Umbilical cord (tissue), 2 donors: ENCODE measurements at places on chromosomes 12 and 14. TPM values are rescaled to one million over a fixed set of nuclear protein-coding genes. Genes with fewer than 3 reads are reported as not detected.

DNA sequence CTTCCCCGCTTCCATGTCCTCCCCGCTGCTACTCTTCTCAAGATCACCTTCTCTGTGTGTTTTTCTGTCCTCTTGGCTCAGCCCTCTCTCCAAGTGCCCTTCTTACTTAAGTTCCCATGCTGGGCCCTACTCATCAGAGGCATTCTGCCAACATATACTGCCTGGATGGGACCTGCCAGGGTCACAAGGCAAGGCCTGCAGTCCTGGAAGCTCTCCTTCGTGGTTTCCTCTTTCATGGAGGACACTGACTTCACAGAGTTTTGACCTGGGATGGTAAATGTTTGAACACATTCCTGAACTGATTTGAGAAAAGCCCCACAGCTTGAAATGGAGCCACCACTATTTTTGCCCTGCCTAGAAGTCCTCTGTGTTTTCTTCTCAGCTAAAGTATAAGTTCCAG, 140.9 kb downstream of the TMEM30B start:
- no peak for DNase-seq

C12orf75 gene
- total RNA-seq = 94.9 TPM

INSM2 gene
- 1.7 TPM for total RNA-seq

HNF1A gene
- 2.2 TPM for total RNA-seq

GRCh38 chr12:49019443-49020324, 1.1 kb upstream of the PRKAG1 start:
- DNase-seq = no peak

EAPP gene
- total RNA-seq = 27.0 TPM

CLEC4C gene
- total RNA-seq = not detected

- DNase-seq = no peak
These were observed 705.0 kb upstream of the SEL1L start for GRCh38 chr14:82238649-82239048.

- DNase-seq = no peak
These were observed 1.9 kb downstream of the SPTB start for GRCh38 chr14:64877846-64878245.

DNA sequence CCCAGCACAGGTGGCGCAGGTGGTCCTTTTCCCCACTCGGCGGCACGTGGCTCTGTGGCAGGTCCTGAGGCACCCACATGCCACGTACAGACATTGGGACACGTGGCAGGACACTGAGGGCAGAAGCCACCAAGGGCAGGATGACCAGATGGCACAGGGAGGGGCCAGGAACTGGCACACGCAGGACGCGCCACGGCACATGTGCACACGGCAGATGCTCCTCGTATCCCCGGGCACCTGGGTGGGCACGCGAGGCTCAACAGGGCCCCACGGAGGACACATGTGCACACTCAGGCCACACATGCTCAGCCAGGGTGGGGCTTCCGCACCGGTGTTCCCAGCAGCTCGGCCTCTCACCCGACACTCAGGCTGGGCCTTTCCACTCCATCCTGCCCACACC, 52.0 kb downstream of the FBRSL1 start:
- DNase-seq = no peak

GRCh38 chr14:51248016-51248987, 8.3 kb downstream of the TMX1 start:
- DNase-seq = no peak

- DNase-seq = no peak
These were observed 22.4 kb downstream of the FAM181A start for GRCh38 chr14:93949511-93950075.

DNA sequence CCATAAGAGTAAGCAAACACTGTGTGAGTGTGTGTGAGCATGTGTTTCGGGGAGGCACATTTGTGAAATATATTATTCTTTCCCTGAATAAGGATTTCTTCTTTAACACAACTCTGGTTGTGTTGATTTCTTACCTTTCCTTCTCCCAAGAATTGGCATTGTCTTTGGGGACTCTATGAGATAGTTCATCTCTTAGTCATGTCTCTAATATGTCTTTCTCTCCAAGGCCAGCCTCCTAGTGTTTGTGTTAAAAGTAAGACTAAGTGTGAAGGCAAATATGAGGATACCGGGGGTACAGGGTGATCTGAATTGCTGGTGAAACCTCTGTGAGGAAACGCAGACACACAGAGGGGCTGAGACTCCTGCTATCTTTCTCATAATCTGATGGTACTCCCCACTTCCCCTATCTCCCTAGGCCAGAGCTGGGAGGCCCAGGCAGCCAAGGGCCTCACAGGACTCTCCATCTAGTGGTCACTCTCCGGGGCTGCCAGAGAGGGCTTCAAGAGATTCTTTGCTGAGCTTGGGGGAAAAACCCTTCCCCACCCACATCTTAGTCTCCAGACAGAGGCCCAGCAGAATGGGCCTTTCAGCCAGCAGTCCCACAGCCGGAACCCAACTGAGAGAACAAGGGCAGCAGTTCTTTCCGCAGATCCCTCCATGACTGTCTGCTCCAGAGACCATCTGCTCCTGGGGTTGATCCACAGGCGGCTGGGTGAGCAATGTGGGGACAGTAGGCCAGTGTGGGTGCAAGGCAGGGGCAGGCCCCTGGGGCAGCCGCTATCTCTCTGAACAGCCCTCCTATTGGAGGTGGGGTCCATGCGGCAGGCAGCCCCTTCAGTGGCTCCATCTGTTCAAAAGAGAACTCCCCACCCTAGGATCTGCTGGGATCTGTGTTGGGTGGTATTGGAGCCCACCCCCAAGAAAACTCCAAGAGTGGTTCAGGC, 5.8 kb upstream of the HOXC12 start:
- DNase-seq = no peak

DNA sequence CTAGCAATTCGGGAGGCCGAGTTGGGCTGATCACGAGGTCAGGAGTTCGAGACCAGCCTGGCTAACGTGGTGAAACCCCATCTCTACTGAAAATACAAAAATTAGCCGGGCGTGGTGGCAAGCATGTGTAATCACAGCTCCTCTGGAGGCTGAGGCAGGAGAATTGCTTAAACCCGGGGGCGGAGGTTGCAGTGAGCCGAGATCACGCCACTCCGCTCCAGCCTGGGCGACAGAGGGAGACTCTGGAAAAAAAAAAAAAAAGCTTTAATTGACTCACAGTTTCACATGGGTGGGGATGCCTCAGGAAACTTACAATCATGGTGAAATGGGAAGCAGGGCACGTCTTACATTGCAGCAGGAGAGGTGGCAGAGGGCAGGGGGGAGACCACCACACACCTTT, 30.6 kb upstream of the SLC2A3 start:
- DNase-seq = no peak

DNA sequence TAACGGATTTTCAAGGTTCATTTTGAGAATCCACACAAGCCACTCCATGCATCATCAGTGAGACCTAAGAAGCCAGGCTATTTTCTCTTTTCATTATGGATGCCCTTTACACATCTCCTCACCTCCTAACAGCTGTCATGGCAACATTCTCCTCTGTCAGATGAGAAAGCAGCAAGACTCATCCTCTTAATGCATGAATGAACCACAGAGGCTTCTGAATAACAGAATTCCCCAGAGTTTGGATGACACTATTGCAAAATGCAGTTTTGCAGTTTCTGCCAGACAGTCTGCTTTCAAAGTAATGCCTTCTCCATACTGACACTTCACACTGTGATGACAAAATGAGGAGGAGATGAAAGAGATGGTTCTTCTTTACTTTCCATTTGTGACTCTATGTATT, 286.7 kb upstream of the GRIP1 start:
- no peak for DNase-seq

PRB2 gene
- not detected for total RNA-seq

- DNase-seq = peak; percentile 44
These were observed 745 bp downstream of the CDCA4 start for GRCh38 chr14:105019861-105020814.
